ENCODE measurements at places on chromosomes 2 and 18. TPM values are rescaled to one million over a fixed set of nuclear protein-coding genes. Genes with fewer than 3 reads are reported as not detected.

GRCh38 chr2:70706026-70706795 is 61.8 kb downstream of the ADD2 start:
- DNase-seq: no peak

DNA sequence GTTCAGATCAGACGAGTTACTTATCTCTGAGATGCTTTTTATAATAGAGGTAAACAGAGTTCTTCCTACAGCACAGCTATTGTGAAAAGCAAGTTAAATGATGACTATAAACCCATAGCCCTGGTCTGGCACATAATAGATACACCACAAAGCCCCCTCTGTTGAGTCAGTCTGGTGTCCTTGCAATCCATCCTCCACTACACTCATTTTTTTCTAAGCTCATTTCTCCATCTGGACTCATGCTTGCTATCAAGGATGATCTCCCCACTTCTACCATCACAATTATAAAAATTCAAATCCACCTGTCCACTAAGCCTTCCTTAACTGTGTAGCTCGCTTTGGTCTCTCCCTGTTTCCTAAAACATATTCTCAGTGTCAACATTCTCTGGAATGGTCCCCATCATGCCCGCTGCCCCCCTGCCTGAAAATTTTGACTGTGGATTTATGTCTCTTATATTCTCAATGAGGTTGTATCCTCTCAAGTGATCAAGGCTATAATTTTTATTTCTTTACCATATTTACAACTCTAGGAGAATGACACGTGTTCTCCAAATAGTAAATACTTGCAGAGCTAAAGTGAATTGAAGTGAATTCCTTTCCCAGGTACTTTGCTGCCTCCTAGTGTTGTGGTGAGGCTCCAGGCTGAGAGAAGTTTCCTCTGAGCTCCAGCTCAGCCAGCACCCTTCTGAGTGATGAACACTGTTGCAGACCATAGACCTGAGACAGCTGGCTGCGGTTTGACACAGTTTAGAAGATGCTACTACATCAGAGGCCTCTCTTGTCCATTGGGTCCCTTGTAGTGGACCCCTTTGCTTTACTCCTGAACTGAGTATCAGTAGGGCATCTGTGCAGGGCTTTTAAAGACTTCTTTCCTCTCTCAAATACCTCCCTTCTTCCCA is 108.7 kb downstream of the DPP10 start:
- DNase-seq: no peak

DNA sequence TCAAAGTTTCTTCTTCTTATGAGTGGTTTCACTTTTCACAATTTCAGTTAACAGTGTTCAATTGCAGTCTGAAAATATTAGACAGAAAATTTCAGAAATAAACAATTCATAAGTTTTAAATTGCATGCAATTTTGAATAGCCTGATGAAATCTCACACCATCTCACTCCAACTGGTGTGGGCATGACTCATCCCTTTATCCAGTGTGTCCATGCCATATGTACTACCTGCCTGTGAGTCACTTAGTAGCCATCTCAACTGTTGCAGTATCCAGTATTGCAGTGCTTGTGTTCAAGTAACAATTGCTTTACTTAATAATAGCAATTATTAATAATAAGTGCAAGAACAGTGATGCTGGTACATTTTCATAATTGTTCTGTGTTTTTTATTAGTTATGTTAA is 1202.5 kb downstream of the DSC3 start:
- no peak for DNase-seq

DNA sequence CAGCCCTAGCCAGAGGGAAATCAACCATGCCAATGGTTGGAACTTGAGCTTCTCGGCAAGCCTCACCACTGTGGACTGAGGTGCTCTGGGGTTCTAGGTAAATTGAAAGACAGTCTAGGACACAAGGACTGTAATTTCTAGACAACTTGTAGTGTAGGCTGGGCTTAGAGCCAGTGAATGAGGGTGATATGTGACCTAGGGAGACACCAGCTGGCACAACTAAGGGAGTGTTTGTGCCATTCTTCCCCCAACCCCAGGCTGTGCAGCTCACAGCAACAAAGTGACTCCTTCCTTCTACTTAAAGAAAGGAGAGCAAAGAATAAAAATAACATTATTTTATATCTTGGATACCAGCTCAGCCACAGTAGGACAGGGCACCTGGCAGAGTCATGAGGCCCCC is 1690.7 kb upstream of the TMEFF2 start:
- DNase-seq: no peak

DNA sequence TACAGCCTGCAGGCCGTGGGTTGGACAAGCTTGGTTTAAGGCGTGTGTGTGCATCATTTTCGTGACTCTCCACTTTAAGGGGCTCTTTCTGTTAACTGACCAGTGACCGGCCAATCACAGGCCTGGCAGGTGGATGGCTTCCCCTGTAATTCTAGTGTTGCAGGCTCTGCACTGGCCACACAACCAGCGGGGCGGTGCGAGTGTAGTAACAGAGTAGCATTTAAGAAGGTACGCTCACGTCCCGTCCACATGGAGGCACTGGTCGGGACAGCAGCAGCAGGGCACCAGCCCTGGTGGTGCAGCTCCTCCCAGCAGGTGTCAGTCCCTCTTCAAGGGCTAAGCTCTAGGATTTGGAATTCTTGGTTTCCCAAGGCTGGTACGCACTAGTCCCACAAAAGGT is 8.0 kb upstream of the ANO7 start:
- no peak for DNase-seq

- DNase-seq: no peak
These were observed 776.1 kb upstream of the ID2 start for GRCh38 chr2:7905756-7906155.

CAPN14 gene
- 1.2 TPM for total RNA-seq

Data from activated naive CD4-positive, alpha-beta T cell treated with anti-CD3 and anti-CD28 coated beads, Interleukin-2, amount 50 U/mL, for 72 hours (primary cell).